Activated CD8-positive, alpha-beta memory T cell treated with anti-CD3 and anti-CD28 coated beads for 1 hour (primary cell): ENCODE measurements at places on chromosomes 7 and 10.

GRCh38 chr7:43112459-43112940 is at the start of gene HECW1:
HECW1 (plus strand) TSS chr7:43112647; CDS start chr7:43243906, 131,259 bp downstream.
- DNase-seq, result no peak

- no peak for DNase-seq
Measured at GRCh38 chr10:98244586-98244985, 23.4 kb downstream of the LOXL4 start.

DNA sequence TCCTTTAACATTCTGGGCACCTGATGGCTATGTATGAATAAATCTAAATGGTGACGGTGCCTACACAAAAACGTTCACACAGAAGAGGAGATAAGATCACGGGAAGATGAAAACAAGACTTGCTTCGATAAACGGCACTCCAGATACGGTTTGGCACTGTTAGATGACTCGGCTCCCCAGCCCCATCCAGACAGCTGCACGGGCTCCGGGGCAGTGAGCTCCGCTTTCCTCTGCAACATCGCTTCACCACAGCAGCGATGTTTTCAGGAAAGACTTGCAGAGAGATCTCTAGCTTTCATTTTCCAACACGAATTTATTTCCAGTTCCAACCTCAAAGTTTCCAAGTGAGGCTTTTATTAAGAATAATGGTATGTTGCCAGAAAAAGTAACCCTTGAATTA is 132.1 kb downstream of the KLF6 start:
- DNase-seq, result no peak

DNA sequence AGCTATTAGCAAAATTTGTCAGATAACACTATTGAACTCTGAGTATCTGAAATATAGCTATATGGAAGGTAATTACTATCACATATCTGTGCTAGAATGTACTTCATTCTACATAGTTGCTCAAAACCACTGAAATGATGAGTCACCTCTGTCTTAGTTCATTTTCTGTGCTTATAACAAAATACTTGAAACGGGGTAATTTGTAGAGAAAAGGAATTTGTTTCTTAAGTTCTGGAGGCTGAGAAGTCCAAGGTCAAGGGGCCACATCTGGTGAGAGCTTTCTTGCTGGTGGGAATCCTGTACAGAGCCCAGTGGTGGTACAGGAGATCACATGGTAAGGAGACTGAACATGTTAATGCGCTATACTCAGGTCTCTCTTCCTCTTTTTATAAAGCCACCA is 41.9 kb upstream of the TNKS2 start:
- DNase-seq, result no peak

DNA sequence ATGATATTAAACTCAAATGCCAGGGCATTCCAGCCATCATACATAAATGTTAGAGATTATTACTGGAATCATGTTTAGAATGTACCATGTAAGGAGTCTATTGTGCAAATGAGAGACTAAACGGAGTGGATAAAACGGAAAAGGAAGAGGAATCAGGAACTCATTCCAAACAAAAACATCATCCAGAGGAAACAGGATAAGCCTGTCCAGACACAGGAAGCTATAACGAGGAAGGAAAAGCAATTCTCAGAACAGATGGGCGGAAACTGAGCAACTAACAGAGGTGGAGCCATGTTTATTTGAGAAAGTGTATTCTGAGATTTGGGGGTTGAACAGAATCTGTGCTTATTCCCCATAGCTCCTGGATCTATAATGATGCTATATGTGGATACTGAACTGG is 52.3 kb upstream of the TRIM24 start:
- DNase-seq, result no peak
